ENCODE measurements at places on chromosomes 2 and 18.

- DNase-seq, result no peak
These were observed 37.3 kb downstream of the GPD2 start for GRCh38 chr2:156473445-156473844.

GRCh38 chr18:4510711-4511110 lies 55.6 kb upstream of the DLGAP1 start:
- DNase-seq, result no peak

- DNase-seq, result no peak
These were observed 37.3 kb downstream of the CYP1B1 start for GRCh38 chr2:38038682-38039081.

GRCh38 chr2:100757621-100758394 lies 62.1 kb upstream of the NPAS2 start:
- no peak for DNase-seq

GRCh38 chr2:108632332-108633160 lies 86.7 kb upstream of the RANBP2 start:
- no peak for DNase-seq

GRCh38 chr2:112540906-112541305 lies 1.4 kb upstream of the POLR1B start:
- DNase-seq, result no peak

DNA sequence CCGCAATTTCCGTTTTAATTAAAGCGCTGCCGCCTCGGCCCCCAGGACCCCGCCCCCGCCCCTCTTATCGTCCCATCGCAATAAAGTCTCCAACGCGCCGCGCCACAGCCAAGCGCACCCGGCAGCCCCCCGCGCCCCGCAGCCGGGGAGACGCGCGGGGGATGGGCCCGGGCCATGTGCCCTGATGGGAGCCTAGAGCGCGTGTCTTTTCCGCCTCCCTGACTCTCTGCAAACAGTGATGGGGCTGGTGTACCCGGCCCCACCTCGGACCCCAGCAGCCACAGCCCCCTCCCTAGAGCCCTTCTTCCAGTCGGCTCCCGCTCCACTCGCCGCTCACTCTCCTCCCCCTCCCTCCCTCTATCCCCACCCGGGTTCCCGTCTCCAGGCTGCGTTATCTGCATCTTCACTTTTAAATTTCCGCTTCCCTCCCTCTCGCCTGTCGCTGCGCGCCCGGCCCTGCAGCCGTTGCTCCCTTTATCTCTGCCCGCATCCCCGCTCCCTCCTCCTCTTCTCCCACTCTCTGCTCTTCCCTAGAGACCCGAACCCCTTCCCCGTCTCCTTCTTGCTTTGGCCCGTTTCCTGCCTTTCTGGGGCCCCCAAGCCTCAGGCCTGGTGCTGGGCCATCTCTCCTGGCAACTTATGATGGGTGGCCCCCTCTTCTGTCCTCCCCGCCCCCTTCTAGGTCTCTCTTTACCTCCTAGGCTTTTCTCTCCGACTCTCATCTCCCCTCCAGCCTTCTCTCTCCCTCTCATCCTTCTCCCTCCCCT lies 524 bp upstream of the FEV start:
- DNase-seq, result no peak

DNA sequence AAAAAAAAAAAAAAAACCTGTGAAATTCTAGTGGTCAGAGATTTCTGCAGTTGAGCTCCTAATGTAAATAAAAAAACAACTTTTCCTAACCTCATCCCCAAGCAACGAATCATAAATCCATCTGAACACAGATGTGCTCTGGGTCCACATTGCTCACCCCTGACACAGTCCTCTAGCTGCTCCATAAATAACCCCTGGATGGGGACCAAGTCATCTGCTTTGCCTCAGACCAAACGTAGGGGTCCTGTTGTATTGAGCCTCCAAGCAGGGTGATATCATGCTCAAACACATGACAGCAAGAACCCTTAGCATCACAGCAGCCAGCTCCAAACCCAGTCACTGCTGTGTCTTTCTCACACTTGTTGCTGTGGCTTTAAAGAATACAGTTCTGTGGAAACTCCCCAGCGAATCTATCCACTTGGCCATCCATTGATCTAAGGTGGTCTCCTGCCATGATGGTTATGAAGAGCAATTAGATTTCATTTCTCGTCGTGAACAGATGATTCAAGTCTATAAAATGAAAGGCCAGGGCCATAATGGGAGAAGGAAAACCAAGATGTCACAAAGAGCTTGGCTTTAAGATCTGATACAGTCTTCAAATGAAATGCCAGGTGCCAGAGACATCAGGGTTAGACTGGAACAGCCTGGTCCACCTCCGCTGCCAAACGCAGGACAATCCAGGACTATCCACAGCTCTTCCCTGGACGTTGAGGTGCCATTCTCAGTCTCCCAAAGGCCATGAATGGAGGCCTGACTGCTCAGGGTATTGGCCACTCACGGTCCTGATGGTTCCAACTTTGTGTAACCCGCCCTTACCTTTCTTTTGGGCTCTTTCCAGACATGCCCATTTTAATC lies 39.0 kb downstream of the TBC1D8 start:
- no peak for DNase-seq

Data from NAMALWA (cell line).